NCI-H1105 (cell line): ENCODE measurements at places on chromosomes 1 and 21.

DNA sequence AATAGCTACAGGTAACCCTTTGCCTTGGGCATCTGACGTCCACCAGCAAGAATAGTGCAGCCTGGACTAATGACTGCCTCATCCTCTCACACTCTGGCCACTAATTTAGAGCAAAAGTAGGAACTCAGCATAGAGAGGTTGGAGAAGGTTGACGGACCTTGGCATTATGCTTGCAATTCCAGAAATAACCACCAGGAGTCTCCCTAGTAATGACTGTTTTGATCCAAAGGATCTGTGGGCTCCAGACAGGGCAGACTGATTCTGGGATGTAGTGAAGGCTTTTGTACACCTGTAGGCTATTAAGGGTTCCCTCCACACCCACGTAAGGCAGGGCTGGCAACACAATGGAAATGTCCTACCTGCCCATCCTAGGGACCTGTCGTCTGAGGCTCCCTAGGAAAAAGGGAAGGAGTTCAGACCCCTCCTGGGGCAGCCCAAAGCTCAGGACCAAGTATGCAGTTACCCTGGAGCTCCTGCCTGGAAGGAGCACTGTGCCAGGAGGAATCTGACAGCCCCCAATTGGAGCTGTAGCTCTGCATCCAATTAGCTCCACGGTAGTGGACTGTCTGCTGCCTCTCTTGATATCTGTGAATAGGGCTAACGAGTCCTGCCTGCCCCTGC lies 91.0 kb upstream of the TMEM51 start:
- DNase-seq, result no peak

- DNase-seq, result no peak
Observed at GRCh38 chr21:41950941-41951351, 2.9 kb downstream of the C2CD2 start.

- no peak for DNase-seq
Observed at GRCh38 chr1:89201106-89201794, 2.5 kb upstream of the GBP4 start.

DNA sequence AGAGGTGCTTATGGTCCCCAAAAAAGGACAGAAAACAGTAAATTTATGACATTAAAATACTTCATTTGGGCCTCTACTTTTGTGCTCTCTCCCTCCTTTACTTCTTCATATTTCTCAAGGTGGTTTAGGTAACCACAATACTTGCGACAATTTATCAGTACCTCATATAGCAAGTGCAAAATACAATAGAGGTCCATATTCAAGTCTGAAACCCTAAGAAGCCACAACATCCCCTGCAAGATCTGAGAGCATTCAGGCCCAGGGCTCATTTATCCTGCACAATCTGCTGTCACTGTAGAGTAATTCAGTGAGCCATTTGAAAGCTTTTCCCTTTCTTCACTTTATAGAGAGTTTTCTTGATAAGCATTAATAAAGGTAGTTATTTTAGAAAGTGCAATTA lies 24.2 kb upstream of the ATP6V1G3 start:
- DNase-seq, result no peak

GRCh38 chr1:92858564-92859399 lies 26.9 kb downstream of the RPL5 start:
- DNase-seq, result peak; percentile 86

GRCh38 chr1:163048869-163049268 lies 20.3 kb upstream of the RGS4 start:
- no peak for DNase-seq

GRCh38 chr1:29256394-29256793 lies 20.1 kb downstream of the PTPRU start:
- no peak for DNase-seq

DNA sequence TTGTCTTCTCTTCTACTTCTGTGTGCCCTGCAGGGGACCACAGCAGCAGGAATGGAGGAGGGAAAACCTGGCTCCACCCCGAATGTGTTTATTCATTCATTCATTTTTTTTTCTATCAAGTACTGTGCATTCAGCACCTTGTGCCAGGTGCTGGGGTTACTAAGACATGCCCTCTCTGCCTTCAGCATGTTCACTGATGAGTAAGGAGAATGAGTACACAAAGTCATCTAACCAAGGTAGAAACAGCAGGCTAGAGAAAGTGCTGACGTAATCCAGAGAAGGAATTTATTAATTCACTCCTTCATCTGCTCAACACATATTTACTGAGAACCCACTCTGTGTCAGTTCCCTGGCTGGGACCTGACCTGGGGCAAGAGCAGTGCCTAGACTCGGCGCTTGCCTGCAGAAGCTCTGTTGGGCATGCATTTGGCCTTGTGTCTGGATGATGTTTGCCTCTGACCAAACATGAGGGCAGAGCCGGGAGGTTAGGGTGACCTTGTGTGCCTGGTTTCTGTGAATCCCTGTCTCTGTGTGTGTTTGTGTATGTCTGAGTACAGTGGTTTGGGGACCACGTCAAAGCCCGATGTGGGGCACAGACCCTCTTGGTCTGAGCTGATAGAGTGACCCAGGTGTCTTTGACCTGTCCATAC lies 3.3 kb upstream of the MYOG start:
- no peak for DNase-seq

- no peak for DNase-seq
Observed at GRCh38 chr21:26732432-26733221, 112.6 kb downstream of the ADAMTS1 start.

GRCh38 chr1:26021647-26022403 lies at the start of gene EXTL1:
Gene EXTL1 (plus strand): TSS chr1:26021775. CDS start chr1:26022647, 872 bp downstream.
- DNase-seq, result no peak

DNA sequence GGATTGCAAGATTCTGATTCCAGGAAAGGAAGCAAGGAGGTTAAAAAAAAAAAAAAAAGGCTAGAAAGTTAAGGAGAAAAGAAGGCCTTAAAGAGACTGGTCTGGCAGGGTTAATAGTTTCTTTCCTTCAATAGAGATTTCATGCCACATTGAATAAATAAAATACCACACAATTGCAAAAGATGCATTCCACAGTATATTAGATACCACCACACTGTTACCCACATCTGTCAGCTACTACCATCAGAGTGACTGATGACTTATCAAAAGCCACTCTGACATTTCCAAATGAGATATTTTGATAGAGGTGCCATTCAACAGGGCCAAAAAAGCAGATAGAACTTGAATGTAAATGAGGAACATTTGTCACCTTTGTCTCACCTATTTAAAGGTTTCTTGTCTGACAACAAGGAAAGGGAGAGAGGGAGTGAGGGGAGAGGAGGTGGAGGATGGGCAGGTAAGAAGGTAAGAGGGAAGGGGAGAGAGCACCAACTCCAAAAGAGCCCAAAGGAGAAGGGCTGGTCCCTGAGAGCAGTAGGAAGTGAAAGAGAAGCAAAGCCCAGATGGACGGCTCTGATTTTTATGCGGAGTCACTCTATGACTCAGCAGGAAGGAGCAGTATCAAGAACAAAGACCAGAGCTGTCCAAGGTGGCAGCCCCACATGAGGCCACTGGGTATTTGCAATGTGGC lies 38.3 kb downstream of the LRRN2 start:
- DNase-seq, result no peak

- DNase-seq, result no peak
Observed at GRCh38 chr1:11013160-11013531, 692 bp downstream of the TARDBP start.

DNA sequence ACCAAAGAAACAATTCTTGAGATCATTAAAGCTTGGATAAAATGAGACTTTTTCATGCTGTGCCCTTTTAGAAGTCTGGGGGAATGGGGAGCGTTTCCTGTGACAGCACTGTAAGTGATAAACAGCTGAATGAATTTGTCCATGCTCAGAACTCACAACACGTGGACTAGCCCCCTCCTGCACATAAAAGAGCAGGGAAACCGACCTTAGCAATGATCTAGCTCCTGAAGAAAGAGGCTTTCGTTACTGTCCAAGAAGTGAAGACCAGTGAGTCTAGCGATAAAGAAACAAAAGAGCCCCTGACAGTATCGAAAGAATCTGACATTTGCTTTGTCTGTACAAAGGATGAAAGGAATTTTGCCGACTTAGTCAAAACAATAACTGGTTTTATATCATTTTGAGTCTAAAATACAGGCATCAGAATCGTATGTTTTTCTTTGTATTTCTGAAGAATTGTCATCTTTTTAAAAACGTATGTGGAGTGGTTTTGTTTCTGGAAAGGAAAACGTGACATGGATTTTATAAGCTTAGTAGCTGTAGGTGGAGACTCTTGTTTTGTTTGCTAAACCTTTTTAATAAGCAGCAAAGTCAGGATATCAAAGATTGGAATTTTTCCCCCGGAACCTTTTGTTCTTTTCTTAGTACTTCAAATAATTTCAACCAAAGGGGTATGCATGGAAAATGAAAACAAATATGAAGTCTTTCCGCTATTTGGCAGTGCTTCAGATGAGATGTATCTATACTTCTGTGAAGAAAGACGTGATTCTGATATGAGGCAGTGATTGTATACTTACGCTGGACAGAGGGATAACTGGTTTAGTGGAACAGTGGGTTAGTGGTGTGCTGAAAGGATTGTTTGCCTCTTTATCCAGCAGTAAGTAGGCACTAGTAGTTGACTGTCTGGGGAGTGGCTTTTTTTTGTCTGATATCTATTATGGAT lies 61.0 kb downstream of the MAST2 start:
- DNase-seq, result no peak

- DNase-seq, result no peak
Observed at GRCh38 chr1:28296401-28297261, 32.2 kb upstream of the MED18 start.

DNA sequence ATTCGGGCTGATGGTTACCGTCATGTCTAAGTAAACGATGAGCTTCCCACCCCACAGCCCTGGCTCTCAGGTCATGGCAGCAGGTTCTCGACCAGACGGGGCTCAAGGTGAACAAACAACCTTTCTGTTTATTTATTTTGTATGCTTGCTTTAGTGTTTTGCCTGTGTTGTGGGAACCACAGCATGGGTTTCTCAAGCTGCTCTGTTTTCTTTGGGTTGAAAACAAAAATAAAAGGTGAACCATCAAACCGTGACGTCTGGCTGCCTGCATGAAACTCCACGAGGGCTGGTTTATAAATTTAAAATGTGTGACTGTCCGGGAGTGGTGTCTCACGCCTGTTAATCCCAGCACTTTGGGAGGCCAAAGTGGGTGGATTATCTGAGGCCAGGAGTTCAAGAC lies 28.0 kb downstream of the TMEM51 start:
- no peak for DNase-seq

DNA sequence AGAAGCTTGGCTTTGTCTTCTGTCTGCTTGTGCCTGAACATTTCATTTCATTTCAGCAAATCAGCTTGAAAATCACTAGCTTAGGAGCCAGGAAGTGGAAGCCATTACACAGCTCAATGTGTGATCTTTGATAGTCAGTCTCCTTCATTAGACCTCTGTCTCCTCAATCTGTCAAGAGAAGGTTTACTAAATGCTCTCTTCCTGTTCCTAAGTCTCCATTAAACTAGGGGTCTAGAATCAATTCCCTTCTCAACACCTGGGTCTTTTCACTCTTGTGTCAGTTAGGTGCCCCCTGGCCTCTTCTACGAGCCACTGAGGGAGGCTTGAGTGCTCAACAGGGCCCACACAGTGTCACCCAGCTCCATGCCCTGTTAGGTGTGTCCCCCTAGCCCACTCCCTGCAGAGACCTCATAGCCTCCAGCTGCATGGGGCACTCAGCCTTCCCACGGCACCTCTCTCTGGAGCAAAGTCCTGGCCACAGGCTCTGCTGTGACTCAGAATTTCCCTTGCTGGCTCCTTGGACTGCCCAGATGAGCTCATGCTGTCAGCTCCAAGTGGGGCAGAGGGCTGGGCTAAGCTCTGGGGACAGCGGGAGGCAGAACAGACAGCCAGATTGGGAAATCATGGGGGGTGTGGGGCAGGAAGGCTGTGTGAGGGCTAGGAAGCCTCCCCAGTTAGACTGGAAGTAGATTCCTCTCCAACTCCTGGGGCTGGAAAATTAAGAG lies 115.7 kb upstream of the IPO9 start:
- DNase-seq, result no peak

DNA sequence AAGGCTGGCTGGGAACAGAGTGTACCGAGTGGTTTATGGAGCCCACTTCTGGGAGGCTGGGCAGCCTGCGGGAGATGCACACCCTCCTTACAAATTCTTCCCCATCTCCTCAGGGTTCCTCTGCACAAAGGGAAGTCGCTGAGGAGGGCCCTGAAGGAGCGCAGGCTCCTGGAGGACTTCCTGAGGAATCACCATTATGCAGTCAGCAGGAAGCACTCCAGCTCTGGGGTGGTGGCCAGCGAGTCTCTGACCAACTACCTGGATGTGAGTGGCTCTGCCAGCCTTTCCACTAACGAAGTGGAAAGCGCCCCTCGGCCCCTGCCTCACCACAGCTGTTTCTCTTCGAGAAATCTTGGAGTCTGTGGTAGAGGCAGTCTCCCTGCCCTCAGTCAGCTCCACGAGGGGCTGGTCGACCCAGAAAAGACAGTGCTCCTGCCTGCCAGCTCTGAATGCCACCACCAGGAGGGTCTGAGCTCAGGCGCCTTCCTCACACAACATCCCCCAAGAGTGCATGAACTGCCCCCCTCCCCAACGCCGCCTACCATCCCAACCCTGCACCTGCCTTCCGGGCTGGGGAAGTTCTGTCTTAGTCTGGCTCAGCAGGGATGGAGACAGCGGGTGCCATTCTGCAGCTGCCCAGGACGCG lies 31.8 kb downstream of the PROK1 start:
- no peak for DNase-seq

GRCh38 chr1:162206300-162206699 lies 136.8 kb downstream of the NOS1AP start:
- no peak for DNase-seq

DNA sequence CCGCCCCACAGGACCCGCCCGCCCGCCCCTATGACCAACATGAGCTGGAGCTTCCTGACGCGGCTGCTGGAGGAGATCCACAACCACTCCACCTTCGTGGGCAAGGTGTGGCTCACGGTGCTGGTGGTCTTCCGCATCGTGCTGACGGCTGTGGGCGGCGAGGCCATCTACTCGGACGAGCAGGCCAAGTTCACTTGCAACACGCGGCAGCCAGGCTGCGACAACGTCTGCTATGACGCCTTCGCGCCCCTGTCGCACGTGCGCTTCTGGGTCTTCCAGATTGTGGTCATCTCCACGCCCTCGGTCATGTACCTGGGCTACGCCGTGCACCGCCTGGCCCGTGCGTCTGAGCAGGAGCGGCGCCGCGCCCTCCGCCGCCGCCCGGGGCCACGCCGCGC lies 7.9 kb upstream of the IBA57 start:
- no peak for DNase-seq

GRCh38 chr1:39160703-39161102 lies 43.8 kb upstream of the MACF1 start:
- DNase-seq, result no peak

DNA sequence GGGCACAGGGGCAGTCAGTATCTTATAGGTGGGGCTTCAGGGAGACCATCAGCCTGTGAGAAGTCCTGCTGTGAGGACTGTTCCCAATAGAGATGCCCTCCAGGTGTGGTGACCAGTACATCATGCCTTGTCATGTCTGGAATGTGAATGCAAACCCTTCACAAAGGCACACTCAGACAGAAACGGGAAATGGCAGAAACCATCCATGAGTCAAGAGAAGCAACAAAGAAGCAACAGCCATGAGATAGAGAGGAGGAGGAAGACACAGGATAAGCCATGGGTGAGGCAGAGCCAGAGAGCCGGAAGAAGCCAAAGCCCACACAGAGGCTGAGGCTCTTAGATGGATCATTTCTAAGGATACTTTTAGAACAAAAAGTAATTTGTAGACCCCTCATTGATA lies 20.1 kb upstream of the ZP4 start:
- DNase-seq, result no peak
